ENCODE measurements at places on chromosomes 1 and 21.

- no peak for DNase-seq
Observed at GRCh38 chr1:153348511-153349362, at the start of gene PGLYRP4. Gene PGLYRP4, minus strand, starts transcription at chr1:153348841. Its CDS starts 909 bp downstream, at chr1:153347932.

- no peak for DNase-seq
Observed at GRCh38 chr1:114002492-114003239, 23.4 kb downstream of the OLFML3 start.

GRCh38 chr1:75438355-75438754 is 172.6 kb downstream of the SLC44A5 start:
- no peak for DNase-seq

DNA sequence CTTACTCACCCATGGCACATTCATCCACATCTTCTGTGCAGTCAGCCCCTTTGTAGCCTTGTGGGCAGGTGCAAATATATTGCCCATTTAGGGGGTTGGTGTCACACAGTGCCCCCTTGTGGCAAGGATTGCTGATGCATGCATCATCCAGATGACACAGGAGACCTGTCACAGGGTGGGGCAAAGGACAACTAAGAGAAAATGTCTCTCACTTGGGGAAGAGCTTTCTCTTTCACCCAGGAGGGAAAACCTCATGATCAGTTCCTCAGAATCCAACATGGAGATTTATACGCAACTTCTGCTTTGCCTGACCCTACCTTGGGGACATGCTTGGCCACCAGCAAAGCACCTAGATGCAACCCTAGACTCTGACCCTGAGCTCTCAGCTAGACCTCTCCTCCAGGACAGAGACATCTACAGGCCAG is 71.8 kb upstream of the ADAM30 start:
- peak; percentile 66 for DNase-seq

GRCh38 chr1:156196445-156196844 is 2.5 kb downstream of the SLC25A44 start:
- DNase-seq, result no peak
